ENCODE measurements at places on chromosomes 1 and 21. TPM values are rescaled to one million over a fixed set of nuclear protein-coding genes. Genes with fewer than 3 reads are reported as not detected.

DNA sequence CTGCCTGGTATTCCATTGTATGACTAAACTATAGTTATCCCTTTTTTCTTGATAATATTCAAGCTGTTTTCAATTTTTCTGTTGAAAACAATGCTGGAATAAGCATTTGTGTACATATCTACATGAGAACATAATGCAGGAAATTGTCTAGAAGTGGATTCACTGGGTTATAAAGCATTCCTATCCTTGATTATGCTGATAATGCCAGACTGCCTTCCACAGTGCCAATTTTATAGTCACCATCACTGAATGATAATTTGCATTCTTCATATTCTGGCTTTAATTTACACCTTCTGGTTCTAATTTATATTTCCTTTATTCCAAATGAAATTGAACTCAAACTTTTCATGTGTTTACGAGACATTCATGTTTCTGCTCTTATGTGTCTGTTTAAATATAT lies 651.0 kb upstream of the PLXNA2 start:
- DNase-seq, result no peak

DNA sequence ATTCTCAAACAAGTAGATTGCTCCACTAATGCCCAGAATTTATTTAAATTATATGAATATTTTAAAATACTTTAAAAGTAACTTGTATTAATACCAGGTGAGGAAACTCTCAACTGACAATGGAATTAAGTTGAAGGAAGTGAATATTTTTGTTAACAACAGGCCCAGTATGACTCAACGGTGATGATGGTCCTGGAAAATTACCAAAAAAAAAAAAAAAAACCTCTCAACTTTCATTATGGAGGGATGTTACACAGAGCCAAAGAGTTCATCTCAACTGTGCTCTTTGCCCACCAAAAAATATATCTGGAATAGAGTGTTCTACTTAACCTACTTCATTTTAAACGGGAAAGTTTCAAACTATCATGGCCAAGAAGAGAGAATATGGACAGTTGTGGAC lies 28.3 kb downstream of the CFH start:
- DNase-seq, result no peak

DNA sequence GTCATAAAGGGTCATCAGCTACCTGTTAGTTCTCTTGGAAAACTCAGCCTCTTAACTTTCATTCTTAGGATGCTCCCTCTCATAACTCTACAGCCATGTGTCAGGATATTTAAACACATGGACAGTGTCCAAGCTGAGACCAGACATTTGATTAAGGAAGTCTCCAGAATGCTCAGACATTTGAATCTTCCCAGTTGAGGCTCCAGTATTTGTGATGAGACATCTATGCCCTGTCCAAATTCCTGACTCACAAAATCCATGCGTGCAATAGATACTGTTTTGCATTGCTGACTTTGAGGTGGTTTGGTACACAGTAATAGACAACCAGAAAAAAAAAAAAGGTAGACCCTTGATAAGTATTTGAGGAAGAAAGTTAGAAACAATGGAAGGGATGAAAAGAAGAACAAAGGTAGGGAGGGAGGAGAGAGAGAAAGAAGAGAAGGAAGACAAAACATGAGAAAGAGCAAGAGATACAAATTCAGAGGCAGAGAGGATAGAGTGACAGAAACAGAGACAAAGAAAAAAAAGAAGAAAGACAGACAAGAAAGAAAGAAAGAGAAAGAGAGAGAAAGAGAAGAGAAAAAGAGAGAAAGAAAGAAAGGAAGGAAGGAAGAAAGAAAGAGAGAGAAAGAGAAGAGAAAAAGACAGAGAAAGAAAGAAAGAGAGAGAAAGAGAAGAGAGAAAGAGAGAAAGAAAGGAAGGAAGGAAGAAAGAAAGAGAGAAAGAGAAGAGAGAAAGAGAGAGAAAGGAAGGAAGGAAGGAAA lies 275.5 kb upstream of the PRMT6 start:
- DNase-seq, result no peak

DNA sequence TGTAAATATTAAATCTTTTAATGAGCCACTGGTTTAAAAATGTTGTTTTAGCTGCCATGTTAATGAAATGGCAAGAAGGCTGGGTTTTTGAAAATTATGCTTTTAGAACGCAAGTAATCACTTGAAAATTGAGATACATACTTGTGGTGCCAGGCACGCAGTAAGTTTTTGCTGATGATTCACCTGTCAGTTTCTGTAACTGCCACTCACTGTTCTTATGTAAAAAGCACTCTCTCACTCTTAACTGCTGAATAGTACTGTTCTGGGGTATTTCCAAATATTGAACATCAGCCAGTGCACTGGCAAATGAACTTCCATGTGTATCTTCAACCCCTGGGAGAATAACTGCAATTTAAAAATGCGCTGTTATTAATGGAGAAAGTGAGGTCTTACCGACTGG lies 17.9 kb downstream of the LGALS8 start:
- no peak for DNase-seq

GRCh38 chr1:232033285-232033684 lies 406.7 kb downstream of the DISC1 start:
- DNase-seq, result no peak

DNA sequence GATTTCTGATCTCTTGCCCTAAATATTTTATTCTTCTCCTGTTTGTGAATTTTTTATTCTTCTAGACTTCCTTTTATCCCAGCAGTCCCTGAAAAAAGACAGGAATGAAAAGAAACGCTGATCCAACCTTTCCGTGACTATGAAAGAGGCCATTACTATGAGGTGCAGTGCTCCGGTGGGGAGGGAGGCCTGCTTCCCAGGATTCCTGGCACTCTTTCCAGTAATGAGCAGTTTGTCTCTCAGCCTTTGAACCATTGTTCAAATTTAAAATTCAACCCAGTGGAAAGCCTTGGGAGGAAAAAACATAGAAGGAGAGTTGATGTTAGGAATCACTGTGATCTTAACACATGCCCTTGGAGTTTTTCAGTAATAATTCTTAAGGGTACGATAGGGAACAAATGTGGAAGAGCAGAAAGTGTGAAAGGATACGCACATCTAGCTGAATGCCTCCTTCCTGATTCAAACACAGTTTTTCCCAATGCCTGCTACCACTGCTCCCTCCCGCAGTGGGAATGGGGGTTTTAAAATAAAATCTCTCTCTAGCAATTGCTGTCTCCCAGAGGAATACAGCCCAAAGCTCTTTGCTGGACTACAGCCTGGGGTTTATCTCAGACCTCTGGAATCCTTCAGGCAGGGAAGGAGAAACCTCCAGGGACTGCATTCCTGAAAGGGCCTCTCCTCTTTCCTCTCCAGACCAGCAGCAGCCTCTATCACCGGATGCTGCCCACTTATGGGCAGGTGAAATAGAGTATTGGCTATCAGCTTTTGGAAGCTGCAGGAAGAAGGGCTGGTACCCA lies 6.1 kb downstream of the IER5 start:
- no peak for DNase-seq

GRCh38 chr1:54791880-54792522 lies 9.1 kb downstream of the TTC22 start:
- peak; percentile 20 for DNase-seq

- no peak for DNase-seq
Measured at GRCh38 chr1:182189535-182190066, 128.1 kb upstream of the ZNF648 start.

- DNase-seq, result no peak
Measured at GRCh38 chr21:45490049-45490731, 52.0 kb downstream of the SLC19A1 start.

DNA sequence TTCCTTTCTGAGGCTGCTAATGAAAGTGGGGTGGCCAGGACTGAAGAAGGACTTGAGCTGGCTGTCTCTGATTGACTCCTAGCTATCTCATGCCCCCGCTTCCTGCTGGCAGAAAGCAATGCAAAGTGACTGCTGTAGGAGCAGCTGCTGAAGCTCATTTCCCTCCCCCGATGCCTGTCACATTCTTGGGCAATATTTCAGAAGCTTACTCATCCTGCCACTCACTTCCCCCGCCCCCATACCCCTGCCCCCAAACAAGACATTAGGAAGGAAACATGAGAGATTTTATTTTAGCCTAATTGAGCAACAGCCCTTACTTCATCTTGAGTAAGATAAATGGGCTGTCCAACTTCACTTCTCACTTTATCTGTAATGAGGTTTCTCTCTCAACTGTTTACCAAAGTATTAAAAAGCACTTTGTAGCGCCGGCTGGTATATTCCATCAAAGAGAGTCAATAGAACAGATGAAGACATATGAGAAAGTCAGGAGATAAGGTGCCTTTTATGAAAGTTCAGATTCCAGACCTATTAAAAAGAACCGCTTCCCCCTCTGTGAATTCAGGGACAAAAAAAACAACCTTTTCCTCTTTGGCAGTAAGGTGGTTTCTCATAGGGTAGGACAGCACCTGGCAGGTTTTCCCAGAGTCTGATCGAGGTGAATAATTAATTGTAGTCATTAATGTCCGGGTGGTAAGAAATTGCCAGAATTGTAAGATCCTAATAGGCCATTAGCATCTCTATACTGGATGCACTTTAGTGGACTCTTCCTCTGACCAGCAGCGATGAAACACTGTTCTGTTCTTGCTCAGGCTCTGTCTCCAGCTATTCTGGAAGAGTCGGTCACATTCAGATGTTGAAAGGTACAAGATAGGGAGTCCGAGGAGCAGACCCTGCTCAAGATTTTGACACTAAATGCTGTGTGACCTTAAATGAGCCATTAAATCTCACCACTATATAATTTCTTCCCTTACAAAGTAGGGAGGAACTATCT lies 70.2 kb downstream of the SH3GLB1 start:
- no peak for DNase-seq

DNA sequence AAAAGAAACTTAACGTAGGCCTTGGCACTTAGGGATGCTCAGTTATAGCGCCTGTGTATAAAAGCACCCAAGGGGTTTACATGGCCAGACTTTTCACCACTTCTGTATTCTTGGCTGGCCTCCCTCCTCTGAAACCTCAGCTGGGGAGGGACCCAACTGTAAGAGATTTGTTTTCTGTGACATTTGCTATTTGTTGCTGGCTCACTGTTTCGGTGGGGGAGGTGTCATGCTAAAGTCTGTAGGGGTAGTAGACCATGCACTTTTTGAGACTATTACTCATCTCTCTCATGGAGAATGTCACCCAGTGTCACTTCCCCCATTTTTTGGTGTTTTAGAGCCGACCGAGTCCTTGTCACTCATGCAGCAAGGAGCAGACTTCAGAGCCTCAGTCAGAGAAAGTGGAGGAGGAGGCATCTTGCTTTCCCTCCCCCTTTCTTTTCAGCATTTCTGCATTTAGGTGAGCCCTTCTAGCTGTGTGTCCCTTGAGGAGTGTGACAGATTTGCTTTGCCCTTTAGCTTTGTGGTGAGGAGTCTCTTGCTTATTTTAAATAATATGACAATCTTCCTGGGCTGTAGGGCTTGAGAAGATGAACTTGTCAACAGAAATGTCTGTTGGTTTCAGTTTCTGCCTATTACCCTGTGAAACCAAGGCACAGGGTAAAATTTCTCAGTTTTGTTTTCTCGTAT lies 160.1 kb downstream of the FASLG start:
- no peak for DNase-seq

GRCh38 chr21:29777160-29777559 lies 162.6 kb downstream of the GRIK1 start:
- no peak for DNase-seq

DNA sequence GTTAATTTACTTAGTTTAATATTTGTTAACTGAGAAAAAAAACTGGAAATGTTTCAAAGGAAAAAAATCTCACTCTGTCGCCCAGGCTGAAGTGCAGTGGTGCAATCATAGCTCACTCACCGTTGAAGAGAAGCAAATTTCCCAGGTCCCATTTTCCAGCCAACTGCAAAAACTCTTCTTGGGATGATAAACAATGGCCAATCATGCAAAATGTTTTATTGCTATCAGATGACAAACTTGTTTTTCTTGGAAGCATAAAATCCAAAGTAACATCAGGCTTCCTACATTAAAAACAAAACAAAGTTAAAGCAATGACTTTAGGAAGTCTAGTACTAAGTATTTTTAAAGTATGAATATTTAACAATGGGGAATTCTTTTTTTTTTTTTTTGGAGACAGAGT lies 84.9 kb downstream of the LYST start:
- DNase-seq, result no peak

DNA sequence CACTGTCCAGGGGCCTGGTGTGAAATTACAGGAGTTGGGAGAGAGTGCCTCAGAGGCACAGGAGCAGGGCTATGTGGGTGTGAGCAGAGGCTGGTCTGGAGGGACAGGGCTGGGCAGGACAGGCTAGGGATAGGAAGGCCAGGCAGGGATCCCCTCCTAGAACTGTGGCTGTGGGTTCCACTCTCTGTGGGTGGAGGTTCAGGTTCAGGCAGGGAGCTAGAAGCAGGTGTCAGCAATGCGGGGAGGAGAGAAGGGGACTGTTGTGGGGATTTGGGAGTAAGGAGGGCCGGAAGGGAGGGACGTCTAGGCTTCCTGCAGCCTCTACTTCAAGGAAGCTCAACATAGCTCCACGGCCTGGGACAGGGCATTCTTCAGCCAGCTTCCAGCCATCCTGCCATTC lies 8.3 kb upstream of the GPR61 start:
- no peak for DNase-seq

- DNase-seq, result no peak
Measured at GRCh38 chr1:218171302-218171893, 113.7 kb upstream of the RRP15 start.

DNA sequence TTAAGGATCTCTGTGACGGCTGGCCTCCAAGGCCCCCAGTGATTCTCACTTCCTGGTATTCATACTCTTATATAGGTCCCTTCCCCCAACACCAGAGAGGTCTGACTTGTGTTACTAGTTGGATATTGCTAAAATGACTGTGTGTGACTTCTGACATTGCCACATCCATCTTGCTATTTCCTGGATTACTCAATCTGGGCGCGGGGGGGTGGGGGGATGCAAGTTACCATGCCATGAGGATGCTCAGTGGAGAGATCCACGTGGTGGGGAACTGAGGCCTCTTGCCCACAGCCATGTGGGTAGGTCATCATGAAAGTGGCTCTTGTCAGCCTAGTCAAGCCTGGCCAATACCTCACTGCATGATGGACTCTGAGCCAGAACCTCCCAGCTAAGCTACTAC lies 117.0 kb downstream of the UBE2U start:
- no peak for DNase-seq

DNA sequence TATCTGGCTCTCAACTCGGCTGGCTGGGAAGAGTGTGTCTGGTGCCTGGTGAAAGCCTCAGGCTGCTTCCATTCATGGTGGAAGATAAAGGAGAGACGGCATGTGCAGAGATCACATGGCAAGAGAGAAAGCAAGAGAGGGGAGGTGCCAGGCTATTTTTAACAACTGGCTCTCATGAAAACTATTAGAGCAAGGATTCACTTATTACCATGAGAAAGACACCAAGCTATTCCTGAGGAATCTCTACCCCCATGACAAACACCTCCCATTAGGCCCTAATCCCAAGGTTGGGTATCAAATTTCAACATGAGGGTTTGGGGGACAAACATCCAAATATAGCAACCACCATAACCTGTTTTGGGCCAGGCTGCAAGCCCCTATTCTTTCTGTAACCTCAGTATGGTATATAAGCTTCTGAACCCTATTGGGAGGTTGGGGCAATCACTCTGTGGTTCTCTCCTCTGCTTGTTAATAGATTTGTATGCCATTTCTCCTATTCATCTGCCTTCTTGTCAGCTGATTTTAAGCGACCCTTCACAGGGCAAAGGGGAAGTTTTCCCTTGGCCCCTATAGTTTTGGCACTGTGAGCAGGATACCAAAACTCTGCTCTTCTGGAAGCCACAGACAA lies 179.0 kb upstream of the TNR start:
- no peak for DNase-seq

POGK gene
- total RNA-seq, result 18.1 TPM

SASS6 gene
- 1.9 TPM for total RNA-seq

CRB1 gene
- 0.15 TPM for total RNA-seq

NIBAN1 gene
- 19.7 TPM for total RNA-seq

SAMD13 gene
- total RNA-seq, result 1.5 TPM

MCOLN2 gene
- not detected for total RNA-seq

ZNF593OS gene
- not detected for total RNA-seq

SLAMF7 gene
- total RNA-seq, result not detected

AMY1A gene
- total RNA-seq, result not detected

PGLYRP3 gene
- not detected for total RNA-seq

SLC5A9 gene
- total RNA-seq, result not detected
